ENCODE measurements at places on chromosomes 13 and 19.
A peak's percentile ranks its signal among the peaks of the same experiment; 100 is the strongest.

DNA sequence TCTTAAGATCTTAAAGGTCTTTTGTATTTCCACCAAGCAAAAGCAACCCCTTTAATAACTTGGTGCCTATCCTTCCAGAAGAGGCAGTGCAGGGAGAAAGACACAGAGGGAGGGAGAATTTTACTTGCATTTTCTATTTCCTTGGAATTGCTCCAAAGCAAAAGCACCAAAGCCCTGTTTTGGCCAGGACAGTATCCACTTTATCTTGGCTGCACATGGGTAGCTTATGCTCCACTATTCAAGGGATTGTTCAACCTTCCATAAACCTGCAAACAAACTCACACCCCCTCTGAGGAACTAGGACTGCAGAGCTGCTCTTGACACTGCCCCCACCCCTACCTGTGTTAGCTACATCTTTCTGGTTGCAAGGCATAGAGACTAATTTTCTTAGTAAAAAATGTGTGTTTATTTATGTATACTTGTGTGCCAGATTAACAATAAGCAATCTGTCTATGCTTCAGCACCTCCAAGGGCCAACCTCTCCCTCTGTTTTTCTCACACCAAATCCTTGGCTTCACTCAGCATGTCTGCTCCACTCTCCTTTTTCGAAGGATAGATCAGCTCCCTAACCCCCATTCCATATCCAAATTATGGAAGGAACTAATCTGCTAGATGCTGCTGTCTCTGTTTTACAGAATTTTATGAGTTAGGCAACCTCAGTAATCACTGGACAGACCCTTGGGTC lies 68.1 kb upstream of the KLF12 start:
- no peak for DNase-seq

DNA sequence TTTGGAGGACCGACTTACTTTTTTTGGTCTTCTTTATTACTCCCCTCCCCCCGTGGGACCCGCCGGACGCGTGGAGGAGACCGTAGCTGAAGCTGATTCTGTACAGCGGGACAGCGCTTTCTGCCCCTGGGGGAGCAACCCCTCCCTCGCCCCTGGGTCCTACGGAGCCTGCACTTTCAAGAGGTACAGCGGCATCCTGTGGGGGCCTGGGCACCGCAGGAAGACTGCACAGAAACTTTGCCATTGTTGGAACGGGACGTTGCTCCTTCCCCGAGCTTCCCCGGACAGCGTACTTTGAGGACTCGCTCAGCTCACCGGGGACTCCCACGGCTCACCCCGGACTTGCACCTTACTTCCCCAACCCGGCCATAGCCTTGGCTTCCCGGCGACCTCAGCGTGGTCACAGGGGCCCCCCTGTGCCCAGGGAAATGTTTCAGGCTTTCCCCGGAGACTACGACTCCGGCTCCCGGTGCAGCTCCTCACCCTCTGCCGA lies 409 bp downstream of the FOSB start:
- DNase-seq: no peak

- DNase-seq: peak; percentile 33
Measured at GRCh38 chr19:41792513-41793413, 3.6 kb upstream of the CEACAM3 start.

DNA sequence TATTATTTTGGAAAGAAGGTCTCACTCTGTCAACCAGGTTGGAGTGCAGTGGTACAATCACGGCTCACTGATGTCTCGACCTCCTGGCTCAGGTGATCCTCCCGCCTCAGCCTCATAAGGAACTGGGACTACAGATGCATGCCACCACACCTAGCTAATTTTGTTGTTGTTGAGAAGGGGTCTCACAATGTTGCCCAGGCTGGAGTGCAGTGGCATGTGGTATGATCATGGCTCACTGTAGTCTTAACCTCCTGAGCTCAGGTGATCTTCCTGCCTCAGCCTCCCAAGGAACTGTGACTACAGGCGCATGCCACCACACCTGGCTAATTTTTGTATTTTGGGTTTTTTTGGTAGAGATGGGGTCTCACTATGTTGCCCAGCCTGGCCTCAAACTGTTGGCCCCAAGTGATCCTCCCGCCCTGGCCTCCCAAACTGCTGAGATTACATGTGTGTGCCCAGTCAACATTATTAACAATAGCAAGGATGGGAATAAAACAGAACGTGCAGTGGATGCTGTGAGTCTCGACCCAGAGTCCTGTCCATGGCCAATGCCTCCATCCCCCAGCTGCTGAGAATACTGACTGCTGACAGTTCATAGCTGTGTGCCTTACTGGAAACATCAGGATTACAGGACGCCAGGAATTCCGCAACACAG lies 5.4 kb upstream of the MBD3L3 start:
- DNase-seq: no peak

DNA sequence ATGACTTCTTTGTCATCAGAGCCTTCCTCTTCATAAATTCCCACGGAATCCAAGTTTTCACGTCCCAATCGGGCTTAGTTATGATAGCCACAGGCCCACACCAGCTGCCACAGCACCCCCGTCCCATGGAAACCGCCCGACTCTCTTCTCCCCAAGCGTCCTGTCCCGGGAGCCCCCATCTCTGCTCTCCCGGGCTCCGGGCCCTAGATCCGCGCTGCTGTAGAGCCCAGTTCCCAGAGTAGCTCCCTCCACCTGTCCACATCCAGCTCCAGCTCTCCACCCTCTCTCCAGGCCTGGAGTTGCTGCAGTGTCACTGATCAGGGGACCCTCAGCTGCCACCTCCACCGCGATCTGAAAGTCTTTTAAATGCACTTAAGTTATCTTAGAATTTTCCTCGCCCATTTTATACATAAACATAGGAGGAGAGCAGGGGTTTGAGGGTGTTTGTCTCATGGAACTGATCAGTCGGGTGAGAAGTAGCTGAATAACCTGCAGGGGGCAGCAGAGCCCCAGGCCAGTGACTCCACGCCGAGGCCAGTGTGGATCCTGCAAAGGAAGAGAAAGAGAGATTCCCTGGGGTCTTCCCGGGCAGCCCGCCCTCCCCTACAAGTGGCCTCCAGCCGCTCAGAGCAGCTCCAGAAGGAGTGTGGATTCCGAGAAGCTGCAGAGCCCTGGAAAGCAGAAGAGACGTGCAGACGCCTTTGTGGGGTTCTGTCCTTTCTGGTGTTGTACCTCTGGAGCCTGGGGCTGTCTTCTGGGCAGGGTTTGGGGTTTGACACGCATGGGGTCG lies 1.1 kb upstream of the ZNF763 start:
- peak; percentile 60 for DNase-seq

- no peak for DNase-seq
Measured at GRCh38 chr19:19438366-19439175, 33.1 kb downstream of the GATAD2A start.

- no peak for DNase-seq
Measured at GRCh38 chr19:29583196-29583999, 22.7 kb upstream of the POP4 start.

DNA sequence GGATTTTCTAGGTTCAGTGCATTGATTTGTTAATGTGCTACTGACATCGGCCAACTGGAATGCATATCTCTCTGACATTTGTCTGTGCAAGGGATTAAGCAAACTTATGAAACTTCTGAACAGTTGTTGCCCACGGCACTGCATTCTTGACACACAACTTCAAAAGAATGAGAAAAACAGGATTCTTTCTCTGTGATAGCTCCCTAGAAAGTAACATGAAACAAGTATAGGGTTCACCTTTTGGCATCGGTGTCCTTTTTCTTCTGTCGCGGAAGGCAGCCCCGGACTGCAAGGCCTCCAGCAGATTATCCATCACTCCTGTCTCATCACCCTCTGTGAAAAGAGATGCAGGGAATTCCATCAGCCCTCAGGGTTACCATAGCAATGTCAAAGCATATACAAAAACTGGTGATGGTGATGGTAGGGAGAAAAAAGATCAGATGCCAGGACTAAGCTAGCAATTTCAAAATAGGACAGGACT lies 389.2 kb downstream of the DIAPH3 start:
- DNase-seq: no peak

DNA sequence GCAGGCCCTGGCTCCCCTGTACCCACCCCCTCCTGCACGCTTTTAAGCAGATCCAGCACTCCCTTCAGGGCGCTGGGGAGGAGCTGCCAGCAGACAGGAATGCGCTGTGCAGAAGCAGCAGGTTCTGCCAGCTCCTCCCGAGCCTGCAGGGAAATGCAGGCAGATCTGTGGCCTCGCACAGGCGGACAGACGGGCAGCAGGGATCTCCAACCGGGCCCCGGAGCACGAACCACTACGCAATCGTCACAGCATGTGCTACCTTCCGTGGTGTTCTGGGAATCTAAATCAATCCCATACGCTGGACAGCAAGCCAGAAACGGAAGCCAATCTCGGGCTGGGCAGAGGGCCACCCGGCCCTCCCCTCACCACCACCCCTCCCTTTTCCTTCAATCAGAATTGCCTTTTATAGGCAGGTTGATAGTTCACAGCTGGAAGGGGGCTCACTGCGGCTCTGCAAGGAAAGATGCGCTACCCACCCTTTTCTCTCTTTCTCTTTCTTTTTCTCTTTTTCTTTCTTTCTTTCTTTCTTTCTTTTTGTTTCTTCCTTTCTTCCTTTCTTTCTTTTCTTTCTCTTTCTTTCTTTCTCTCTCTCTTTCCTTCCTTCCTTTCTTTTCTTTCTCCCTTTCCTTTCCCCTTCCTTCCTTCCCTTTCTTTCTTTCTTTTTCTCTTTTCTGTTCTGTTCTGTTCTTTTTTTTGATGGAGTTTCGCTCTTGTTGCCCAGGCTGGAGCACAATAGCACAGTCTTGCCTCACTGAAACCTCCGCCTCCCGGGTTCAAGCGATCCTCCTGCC lies 99.9 kb downstream of the GNG7 start:
- no peak for DNase-seq

GRCh38 chr13:97434397-97435201 lies 630 bp downstream of the RAP2A start:
- DNase-seq: peak; percentile 37

DNA sequence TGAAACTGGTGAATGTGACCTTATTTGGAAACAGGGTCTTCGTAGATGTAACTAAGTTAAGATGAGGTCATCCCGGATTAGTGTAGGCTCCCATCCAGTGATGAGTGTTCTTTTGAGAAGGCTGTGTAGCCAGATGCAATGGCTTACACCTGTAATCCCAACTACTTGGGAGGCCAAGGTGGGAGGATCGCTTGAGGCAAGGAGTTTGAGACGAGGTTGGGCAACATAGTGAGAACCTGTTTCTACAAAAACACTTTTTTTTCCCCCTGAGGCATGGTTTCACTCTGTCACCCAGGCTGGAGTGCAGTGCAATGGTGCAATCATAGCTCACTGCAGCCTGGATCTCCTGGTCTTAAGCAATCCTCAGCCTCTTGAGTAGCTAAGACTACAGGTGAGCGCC lies 36.4 kb downstream of the FBN3 start:
- DNase-seq: no peak

- no peak for DNase-seq
Measured at GRCh38 chr13:110162053-110162452, 144.9 kb downstream of the COL4A1 start.

DNA sequence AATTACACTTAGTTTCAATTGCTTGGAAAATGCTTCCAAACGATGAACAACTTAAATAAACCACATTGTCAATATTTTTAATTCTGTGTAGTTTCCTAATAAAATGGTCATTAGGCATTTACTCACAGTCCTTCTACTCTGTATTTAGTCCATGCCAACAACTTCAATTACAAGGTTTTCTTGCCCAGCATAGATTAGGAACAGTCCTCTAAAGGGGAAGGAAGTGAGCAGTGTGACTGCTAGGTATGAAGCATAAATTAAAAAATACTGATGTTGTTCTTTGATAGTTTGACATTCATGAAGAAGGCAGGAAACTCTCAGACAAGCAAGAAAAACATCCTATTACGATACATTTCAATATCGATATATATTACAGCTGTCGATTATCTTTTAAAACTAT lies 716.0 kb upstream of the PCDH9 start:
- DNase-seq: no peak

- DNase-seq: no peak
Measured at GRCh38 chr13:95367309-95367843, 66.1 kb upstream of the ABCC4 start.

DNA sequence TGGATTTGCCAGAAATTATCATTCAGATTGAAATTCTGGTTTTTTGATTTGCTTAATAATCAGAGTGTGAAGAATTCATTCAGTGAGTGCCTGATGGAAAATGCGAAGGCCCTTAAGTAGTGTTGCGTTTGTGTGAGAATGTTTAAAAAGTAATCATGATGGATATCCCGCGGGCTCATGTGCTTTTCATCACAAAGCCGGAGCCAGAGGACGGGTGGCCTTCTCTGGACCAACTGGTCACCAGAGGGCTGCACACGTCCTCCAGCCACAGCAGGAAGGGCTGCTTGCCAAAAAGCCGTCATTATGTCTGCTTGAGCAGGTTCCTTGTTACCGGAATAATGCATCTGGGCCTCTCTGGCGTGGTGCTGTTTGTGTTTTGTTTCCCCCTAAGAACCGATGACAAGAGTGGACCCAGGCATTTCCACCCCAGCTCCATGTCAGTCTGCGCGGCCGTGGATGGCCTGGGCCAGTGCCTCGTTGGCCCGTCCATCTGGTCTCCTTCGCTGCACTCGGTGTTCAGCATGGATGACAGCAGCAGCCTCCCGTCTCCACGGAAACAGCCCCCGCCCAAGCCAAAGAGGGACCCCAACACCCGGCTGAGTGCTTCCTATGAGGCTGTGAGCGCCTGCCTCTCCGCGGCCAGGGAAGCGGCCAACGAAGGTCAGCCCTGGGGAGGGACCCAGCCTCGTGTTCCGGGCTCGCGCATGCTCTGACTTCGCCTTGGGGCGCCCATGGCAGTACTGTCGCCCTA lies 497.7 kb downstream of the MYO16 start:
- no peak for DNase-seq

GRCh38 chr13:24557081-24557480 lies 44.5 kb upstream of the PARP4 start:
- no peak for DNase-seq

DNA sequence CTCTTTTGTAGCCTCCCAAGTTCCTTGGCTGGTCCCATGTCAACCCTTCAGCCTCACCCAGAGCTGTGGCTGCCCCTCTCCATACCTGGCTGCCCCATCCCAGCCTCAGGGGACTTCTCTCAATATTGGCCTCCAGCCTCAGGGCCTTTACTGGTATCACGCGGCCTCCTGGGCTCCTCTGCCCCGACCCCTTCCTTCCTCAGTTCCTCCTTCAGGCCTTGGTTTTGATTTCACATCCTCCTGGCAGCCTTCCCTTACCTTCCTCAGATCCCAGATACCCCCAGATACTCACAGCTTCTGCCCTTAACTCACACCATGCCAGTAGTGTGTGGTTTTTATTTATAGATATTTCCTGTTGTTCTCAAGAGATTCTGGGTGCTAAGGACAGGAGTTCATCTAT lies 12.8 kb upstream of the SCN1B start:
- DNase-seq: no peak

- DNase-seq: no peak
Measured at GRCh38 chr13:109636736-109637135, 149.6 kb downstream of the IRS2 start.

DNA sequence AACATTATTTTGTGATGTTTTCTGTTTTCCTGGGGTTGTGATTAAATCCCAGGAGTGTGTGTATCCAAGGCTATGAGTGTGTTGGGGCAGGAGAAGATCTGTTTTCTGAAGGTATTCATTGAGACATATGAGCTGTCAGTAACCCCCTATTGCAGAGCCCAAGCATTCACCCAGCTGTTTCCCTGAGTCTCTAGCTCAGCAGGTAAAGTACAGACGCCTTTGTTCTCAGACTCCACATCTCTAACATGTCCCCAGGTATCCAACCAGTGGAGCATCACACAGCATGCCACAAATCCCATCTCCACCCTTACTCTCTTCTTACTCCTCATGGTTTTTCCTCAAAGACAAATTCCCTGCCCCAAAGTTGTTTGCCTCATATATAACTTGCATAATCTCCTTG lies 213.6 kb downstream of the PCDH20 start:
- no peak for DNase-seq

- DNase-seq: no peak
Measured at GRCh38 chr19:28744943-28745342, 468.0 kb downstream of the UQCRFS1 start.
